Vagina (tissue), 2 donors: ENCODE measurements at places on chromosomes 6 and 20.

- no peak for DNase-seq
These were observed 865 bp downstream of the STK38 start for GRCh38 chr6:36546308-36546919.

GRCh38 chr20:46214824-46215488 lies 93.3 kb downstream of the CDH22 start:
- no peak for DNase-seq

DNA sequence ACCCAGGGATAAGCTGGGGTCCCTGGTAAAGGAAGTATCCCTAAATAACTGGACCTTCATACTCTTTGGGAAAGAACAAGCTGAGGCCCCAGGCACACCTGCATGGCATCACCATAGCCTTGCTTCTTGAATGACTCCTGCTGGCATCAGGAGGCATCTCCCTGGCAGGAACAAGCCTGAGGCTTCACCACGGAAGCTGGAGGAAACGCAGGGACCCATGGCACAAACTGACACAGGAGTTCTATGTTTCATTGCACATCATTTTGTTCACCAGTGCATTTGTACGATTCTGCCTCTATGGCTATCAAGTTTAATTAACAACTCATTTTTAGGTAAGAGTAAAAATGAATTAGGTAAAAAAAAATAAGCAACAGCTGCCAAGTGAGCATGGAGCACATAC lies 619 bp upstream of the PDE7B start:
- DNase-seq = no peak

DNA sequence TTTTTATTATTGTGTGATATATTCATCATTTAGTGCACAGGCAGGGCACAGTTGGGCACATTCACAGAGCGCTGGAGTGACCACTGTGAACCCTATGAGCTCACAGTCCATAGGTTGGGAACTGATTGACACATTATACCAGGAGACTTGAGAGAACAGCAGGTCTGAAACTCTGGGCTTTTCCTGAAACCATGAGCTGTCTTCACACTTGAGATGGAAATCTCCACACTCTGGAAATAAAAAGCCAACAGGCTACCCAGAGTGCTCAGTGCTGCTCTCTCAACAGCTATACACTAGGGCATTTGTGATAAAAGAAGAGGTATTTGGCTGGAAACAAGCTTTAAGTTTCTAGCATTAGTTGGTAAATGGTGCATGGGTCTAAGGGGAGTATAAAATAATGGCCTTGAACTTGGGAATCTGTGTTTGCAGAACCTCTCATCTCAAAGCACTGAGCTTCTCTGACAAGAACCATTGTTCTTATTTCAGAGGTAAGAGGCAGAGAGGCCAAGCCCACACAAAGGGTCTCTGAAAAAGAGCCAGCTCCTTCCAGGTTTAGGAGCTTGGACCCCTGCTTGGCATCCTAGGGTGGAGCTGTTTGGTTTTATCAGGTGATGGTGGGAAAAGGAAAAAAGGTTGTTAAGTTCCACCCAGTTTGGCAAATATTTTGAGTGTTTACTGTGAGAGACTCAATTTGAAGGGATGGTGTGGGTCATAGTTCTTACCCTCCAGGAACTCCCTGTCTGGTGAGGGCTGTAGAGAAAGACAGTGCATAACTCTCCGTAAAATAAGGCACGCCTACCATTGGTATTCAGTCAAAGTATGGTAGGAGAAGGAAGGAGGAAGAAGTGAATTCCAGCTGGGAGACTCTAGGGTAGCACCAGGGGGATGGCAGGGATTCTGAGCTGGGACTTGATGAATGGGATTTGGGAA lies 14.5 kb downstream of the CHMP4B start:
- no peak for DNase-seq

DNA sequence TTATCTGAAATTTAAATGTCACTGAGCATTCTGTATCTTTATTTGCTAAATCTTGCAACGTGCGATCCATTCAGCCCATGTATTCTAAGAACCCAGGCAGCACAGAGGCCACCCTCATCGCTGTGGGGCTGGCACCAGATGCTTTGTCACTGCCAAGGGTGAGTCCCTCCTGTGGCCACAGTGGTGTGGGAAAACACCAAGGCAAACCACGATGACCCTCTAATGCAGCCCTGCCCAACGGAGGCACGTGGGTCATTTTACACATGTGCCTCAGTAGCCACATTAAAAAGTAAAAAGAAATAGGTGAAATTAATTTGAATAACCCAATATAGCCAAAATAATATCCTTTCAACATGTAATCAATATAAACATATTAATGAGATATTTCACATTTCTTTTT lies 221.7 kb downstream of the UNC5CL start:
- DNase-seq = no peak

GRCh38 chr6:89289710-89290109 lies 25.4 kb downstream of the GABRR2 start:
- DNase-seq = no peak

DNA sequence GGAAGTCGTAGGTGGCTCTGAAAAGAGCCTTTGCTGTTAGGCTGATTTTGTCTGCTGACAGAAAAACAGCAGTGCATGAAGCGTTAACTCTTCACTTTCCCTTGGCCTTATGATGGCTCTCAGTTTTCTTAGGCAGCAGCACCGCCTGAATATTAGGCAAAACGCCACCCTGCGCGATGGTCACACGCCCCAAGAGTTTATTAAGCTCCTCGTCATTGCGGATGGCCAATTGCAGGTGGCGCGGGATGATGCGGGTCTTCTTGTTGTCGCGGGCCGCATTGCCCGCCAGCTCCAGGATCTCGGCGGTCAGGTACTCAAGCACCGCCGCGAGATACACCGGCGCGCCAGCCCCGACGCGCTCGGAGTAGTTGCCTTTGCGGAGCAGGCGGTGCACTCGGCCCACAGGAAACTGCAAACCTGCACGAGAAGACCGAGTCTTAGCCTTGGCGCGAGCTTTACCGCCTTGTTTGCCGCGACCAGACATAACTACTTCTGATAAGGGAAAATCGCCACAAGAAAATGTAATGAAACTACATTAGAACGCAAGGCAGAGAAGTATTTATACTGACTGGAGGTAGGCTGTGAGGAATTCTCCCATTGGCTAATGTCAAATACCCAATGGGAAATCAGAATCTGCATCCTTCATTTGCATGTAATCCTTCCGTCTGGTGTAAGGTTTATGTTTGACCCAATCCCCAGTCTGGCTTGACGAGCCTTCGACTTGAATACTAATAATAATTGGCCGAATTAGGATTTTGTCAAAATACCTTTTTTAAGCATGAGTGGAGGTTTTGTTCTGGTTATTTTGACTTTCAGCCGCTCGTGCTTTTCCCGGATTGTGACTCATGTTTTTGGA lies 53.9 kb upstream of the HFE start:
- DNase-seq = no peak

- DNase-seq = no peak
These were observed 122.9 kb downstream of the AKAP7 start for GRCh38 chr6:131258010-131258652.

- no peak for DNase-seq
These were observed 37.3 kb downstream of the LRRC1 start for GRCh38 chr6:53831936-53832660.

DNA sequence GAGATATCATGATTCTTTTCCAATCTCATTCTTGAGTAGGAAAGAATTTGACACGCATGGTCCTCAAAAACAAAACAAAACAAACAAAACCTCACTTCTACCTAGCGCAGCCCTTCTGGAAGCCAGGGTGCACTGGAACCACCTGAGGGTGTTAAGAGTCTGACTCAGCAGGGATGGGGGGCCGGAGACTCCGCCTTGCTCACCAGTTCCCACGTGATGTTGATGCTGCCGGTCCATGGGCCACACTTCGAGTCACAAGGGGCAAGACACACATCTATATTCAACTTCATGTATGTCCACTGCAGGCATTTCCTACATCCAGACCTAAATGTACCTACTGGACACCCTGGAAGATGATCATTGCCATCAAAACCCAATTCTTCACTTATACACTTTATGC lies 30.4 kb downstream of the BFSP1 start:
- DNase-seq = no peak

- no peak for DNase-seq
These were observed 122.6 kb downstream of the LRRC1 start for GRCh38 chr6:53917464-53917842.

DNA sequence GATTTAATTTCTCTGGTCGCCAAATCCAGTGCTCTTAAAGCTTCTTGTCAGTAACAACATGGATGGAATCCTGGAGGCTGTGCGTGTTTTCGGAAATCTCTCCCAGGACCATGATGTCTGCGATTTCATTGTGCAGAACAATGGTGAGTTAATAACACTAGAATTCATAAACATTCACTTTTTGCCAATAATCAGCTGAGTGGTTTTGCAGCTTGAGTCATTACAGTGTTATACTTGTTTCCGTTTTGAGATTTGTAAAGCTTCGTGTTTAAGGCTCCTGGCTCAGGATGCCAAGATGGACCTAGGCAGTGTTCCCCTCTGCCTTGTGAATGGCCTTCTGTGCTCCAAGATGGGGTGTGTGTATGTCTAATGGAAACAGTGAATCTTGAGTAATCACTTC lies 113.8 kb downstream of the ARMC2 start:
- DNase-seq = no peak

DNA sequence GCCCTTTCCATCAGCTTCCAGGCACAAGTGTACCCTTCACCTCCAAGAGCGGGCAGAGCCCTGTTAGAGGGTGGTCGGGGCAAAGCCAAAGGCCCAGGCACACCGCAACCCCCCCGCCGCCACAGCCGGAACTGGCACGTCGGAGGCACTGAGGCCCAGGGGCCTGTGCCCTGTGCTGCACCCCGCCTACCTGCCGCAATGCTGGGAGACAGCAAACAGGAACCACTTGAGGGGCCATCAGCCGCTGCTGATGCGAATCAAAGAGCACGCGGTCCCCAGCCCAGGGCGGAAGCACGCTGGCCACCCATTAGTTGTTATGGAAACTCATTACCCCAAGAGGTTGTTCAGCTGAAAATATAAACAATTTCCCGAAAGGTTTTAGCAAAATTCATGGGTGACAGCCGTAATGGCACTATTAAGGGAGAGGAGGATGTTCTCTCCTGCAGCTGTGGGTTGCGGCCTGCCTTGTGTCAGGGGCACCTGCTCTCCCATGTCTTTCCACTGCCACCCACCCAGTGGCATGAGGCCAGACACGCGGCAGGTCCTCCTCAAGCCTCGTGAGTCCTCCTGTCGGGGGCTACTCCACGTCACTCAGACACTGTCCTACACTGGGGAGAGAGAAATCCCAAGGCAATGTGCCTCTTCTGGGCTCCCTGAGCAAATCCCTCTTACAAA lies 65.3 kb downstream of the EDN3 start:
- DNase-seq = no peak

DNA sequence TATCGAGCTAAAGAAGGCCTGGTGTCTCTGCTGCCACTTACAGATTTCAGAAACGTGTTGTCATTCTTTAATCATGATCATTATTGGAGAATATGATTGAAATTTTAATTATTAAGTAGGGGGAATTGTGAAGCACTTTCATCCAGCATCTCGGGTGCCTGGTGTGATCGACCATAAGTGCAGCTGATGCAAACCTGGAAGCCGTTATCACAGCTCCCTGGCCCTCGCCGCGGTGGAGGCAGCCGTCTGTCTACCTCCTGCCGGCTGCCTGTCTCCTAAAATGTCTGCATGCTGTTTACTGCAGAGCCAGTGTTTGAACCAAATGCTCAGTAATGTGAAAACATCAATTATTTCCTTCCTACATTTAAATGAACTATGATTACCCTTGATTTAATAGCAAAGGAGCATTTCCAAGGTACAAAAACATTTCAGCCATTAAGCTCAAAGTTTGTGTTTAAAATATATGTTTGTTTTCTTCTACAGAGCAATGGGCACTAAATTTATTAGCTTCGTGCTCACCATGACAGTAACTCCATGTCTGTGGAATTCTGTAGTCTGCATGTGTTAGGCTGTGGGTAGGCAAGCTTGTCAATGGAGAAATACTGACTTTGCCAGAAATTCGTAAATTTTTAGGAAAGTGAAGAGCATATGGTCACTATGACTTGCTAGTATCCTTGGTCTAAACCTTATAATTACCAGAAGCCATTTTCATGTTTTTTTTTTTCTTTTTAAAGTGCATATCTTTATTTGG lies 184.5 kb upstream of the AGPAT4 start:
- DNase-seq = no peak

DNA sequence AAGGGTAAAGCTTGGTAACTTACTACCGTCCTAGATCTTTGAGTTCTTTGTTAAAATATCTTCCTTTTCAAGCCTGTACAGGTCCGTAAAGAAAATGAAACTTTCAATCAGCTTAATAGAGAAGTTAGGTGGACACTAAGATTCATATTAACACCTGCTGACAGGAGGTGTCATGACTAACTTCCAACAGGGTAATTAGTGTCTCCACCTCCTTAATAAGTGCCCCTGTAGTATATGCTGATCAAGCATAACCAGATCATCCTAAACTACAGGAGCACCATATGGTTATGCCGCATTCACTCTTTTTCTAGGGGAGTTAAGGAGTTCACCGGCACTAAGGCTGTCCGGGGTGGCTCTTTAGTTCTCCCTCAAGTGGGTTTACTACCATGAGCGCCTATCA lies 23.9 kb upstream of the RALGAPA2 start:
- peak; percentile 34 for DNase-seq

GRCh38 chr20:38190936-38191371 lies 25.9 kb upstream of the TGM2 start:
- no peak for DNase-seq
